ENCODE measurements at places on chromosomes 2 and 18.

GRCh38 chr2:86778957-86779356, 11.8 kb downstream of the CD8A start:
- no peak for DNase-seq

DNA sequence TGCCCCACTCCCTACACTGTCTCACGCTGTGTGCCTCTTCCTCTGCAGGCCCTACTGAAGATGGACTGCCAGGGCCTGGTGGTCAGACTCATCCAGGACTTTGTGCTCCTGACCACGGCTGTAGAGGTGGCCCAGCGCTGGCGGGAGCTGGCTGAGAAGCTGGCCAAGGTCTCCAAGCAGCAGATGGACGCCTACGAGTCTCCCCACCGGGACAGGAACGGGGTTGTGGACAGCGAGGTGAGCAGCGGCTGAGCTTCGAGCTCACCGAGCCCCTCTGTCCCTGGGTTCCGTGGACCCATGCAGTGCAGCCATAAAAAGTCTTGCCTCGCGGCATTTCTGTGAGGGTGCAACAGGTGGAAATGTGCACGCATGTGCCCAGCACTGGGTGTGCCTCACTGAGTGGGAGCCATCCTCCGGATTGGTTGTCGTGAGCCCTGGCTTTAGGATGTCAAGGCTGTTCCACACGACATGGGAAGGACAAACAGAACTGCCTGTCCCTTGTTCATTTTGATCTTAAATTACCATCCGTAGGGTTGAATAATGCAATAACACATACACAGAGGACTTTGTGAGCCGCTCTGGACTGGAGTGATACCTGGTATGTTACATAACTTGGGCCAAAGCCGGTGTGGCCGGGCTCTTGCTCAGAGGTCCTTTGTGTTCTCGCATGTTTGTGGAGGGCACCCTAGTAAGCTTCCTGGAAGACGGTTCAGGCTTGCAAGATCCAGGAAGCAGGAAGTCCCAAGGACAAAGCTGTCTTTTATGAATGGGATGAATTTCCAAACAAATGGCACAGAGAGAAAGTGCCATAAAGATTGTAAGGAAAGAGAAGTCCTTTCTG, 100.9 kb downstream of the SH3BP4 start:
- DNase-seq = no peak

DNA sequence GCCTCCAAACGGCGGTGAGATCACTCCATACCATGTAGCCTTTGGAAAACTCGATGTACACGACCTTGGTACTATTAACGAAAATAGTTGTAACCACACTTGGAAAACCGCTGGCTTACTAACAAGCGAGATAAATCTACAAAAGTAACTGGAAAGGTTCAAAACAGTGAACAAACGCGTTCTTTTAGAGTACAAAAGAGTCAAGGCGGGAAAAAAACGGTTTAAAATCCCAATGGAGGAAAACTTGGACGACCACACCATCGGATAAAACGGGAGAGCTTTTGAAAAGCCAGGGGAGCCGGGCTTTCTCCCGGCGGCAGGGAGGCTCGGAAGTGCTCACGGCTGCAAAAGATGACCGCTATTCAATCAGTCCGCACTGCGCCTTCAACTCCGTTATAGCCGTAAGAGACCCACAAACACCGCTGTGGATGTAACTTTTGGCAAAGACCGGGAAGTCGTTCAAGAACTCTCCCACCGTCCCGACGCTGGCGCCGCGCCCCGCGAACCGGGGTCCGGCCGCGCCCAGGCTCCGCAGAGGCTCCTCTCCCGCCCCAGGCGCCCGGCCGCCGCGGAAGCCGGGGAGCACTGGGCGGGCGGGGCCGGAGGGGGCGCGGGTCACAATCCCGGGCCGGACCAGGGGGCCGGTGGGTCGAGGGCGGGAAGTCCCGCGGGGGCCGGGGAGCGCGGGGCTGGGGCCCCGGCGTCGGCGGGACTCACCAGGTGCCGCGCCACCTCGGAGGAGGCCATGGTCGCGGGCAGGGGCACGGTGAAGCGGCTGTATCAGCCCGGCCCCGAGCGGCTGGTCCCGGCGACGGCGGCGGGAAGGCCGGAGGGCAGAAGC, 465 bp downstream of the SEPTIN10 start:
- DNase-seq = peak; percentile 87

DNA sequence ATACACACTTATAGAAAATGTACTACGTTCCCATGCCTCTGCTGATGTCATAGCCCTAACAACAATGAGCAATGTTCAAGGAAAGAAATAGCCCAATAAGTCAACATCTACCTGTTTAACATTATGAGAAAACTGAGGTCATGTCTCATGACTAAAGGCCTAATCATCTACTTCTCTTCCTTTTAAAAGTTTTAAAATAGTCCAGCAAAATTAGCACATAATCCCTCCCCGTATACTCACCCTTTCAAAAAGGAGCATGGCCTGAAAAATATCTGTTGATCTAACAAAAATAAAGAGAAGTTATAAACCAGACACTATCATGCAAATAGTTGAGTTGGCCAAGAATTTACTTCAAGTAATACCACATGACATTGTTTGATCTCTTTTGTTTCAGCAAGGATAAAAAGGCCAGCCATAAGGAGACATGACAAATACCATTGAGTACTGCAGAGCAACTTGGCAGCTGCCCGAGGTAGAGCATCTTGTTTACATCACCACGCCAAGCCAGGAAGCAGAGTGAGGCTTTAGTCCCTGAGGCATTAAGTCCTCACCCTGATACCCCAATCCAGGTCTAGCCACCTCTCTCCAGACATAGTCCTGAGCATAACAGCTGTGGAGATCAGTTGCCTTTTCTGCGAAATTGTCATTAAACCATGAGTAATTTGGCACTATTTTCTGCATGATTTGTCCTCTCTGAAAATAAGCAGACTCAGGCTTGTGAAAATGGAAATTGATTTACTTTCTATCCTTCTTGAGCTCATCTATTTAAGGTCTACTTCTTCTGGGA, 137.4 kb upstream of the ETAA1 start:
- DNase-seq = no peak

DNA sequence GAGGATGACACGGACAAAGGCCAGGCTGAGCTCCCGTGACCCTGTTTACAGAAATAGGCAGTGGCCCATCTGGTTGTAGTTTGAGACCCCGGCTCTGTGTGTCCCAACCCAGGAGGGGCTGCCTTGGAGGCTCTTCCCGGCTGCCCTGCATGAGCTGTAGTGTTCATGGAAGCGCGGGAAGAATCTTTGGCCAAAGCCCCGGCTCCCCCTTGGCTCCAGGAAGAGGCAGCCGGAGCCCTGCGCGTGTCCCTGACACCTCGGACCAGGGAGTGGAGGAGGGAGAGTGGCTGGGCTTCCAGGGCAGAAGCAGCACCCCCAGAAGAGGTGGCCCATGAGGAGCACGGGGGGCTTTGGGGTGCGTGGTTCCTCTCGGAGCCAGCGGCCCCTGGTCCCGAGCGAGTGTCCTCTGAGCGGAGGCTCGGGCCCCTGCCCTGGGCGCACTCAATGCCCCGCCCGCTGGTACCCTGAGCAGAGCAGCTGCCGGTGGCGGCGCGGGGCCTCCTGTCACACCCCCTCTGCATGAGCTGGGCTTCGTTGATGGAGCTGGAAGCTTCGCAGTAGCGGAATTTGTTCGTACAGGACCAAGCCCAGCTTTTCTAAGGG, 21.7 kb downstream of the GPR35 start:
- DNase-seq = no peak

- DNase-seq = no peak
Observed at GRCh38 chr2:188725746-188726360, 248.3 kb upstream of the COL3A1 start.

DNA sequence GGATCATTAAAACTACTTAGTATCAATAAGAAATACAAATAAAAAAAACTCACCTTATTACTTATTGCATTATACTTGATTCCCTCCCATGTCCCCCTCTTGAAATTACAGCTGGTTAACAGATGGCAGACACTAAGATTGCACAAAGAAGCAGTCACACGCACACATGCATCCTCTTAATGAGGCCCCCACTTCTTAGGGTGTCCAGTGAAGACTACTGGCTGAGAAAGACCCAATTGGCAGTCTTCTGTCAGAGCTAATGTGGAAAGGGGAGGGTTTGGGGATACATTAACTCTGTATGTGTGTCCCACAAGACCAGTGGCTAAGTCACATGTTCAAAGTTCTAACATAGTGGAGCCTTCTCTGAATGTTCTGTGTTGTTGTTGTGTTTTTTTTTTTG, 210.7 kb downstream of the MTX2 start:
- DNase-seq = no peak

- no peak for DNase-seq
Observed at GRCh38 chr2:159214325-159214865, 72.1 kb downstream of the WDSUB1 start.

DNA sequence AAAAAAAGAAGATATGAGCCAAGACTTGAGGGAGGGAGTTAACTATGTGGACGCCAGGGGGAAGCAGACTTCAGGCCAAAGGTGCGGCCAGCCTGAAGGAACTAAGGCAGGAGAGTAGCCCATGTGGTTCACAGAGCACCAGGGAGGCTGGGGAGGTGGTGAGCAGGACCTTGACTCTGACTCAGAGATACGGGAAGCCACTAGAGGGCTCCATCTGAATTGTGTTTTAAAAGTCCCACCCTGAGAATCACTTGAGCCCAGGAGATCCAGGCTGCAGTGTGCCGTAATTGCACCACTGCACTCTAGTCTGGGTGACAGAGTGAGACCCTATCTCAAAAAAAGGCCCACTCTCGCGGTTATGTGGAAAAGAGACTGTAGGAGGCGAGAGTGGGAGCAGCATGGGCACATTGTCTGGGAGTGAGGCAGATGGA, 12.3 kb downstream of the CEP192 start:
- no peak for DNase-seq

- no peak for DNase-seq
Observed at GRCh38 chr2:228065686-228066085, 115.8 kb downstream of the SPHKAP start.

All from Right ventricle myocardium inferior (tissue), 1 donor.